ENCODE measurements at places on chromosomes 1 and 21. TPM values are rescaled to one million over a fixed set of nuclear protein-coding genes. Genes with fewer than 3 reads are reported as not detected.

GJA9 gene
- 1.1 TPM for total RNA-seq

HAO2 gene
- 2.2 TPM for total RNA-seq

MLLT11 gene
- total RNA-seq = 1.3 TPM

TYW3 gene
- total RNA-seq = 7.4 TPM

All from suprapubic skin (tissue), 4 donors.